ENCODE measurements at places on chromosomes 2 and 18.

- no peaks in the 10 kb centered on the region for H3K27me3 ChIP-seq
- no peak for DNase-seq
- H3K36me3 ChIP-seq: no peaks in the 10 kb centered on the region
- H3K27ac ChIP-seq: no peak overlapping the region
Observed at GRCh38 chr2:160068906-160069305, 6.5 kb upstream of the PLA2R1 start.

- no peak overlapping the region for H3K27ac ChIP-seq
- H3K27me3 ChIP-seq: no peaks in the 10 kb centered on the region
- H3K4me1 ChIP-seq: no peaks in the 10 kb centered on the region
- H3K4me3 ChIP-seq: no peak overlapping the region
- no peaks in the 10 kb centered on the region for H3K36me3 ChIP-seq
Observed at GRCh38 chr18:6639305-6639704, 90.2 kb upstream of the ARHGAP28 start.

- no peak overlapping the region for H3K27ac ChIP-seq
- no peak for DNase-seq
- no peaks in the 10 kb centered on the region for H3K36me3 ChIP-seq
- no peak overlapping the region for H3K4me3 ChIP-seq
- H3K27me3 ChIP-seq: no peaks in the 10 kb centered on the region
Observed at GRCh38 chr2:121993682-121994081, 238.2 kb downstream of the TSN start.

- H3K4me3 ChIP-seq: no peak overlapping the region
- no peaks in the 10 kb centered on the region for H3K36me3 ChIP-seq
- no peak overlapping the region for H3K27ac ChIP-seq
- H3K4me1 ChIP-seq: no peaks in the 10 kb centered on the region
- no peak for DNase-seq
- H3K27me3 ChIP-seq: no peaks in the 10 kb centered on the region
Observed at GRCh38 chr18:52937840-52938239, 597.8 kb downstream of the DCC start.

GRCh38 chr2:42793334-42794270 lies 1.2 kb upstream of the HAAO start:
- H3K27me3 ChIP-seq: peaks cover 14% of the 10 kb centered on the region
- peaks cover 51% of the 10 kb centered on the region for H3K4me1 ChIP-seq
- H3K36me3 ChIP-seq: no peaks in the 10 kb centered on the region
- H3K27ac ChIP-seq: peak overlapping the region; percentile 87
- no peak for DNase-seq
- peak overlapping the region; percentile 63 for H3K4me3 ChIP-seq

GRCh38 chr2:109117780-109118179 lies 11.2 kb upstream of the SH3RF3 start:
- H3K27ac ChIP-seq: no peak overlapping the region
- H3K4me1 ChIP-seq: no peaks in the 10 kb centered on the region
- H3K36me3 ChIP-seq: no peaks in the 10 kb centered on the region
- no peak overlapping the region for H3K4me3 ChIP-seq

DNA sequence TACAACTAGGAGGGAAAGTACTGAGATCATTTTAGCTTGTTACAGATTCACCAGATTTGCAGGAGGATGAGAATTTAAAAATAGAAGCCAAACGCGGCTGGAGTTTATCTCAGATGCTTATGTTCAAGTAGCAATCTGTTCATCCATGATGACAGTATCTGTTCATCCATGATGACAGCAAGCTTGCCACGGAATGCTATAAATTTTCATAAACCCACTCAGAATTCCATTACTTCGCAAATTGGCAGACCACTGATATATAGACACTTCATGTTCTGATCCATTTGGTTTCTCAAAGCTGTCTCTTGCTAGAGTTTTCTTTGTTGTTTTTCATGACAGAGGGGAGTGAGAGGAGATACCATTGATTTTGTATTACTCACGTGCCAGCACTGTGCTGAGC lies 84.2 kb downstream of the GAREM1 start:
- no peaks in the 10 kb centered on the region for H3K27me3 ChIP-seq
- H3K4me3 ChIP-seq: no peak overlapping the region
- peaks cover 17% of the 10 kb centered on the region for H3K4me1 ChIP-seq

GRCh38 chr2:8676921-8677645 lies 4.8 kb upstream of the ID2 start:
- peaks cover 54% of the 10 kb centered on the region for H3K4me1 ChIP-seq
- DNase-seq: no peak
- H3K27ac ChIP-seq: peak overlapping the region; percentile 98
- no peaks in the 10 kb centered on the region for H3K36me3 ChIP-seq

DNA sequence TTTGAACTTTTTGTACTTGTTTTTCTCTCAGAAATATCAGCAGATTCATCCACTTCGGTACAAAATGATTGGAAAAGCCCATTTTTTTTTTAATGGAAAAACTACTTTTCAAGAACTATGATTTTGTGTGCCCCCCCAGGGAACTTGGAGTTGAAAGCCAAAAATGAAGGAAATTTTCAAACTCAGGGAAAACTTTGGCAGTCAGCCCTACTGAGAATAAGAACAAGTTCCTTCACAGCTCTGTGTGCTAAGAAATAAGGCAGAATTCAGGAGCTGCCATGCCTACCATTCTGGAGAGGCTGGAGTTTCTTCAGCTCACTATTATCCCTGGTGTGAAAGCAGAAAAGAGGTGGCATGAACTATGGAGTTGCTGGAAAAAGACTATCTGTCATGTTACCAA lies 226.0 kb upstream of the SLC35G4 start:
- H3K4me1 ChIP-seq: no peaks in the 10 kb centered on the region
- H3K36me3 ChIP-seq: no peaks in the 10 kb centered on the region
- peak; percentile 28 for DNase-seq
- no peaks in the 10 kb centered on the region for H3K27me3 ChIP-seq
- no peak overlapping the region for H3K27ac ChIP-seq
- no peak overlapping the region for H3K4me3 ChIP-seq

GRCh38 chr2:213834331-213834730 lies 550.1 kb downstream of the SPAG16 start:
- H3K4me3 ChIP-seq: no peak overlapping the region
- no peak overlapping the region for H3K27ac ChIP-seq
- no peaks in the 10 kb centered on the region for H3K27me3 ChIP-seq
- DNase-seq: no peak
- no peaks in the 10 kb centered on the region for H3K4me1 ChIP-seq
- no peaks in the 10 kb centered on the region for H3K36me3 ChIP-seq

- no peaks in the 10 kb centered on the region for H3K27me3 ChIP-seq
- H3K4me3 ChIP-seq: no peak overlapping the region
- no peak for DNase-seq
- H3K36me3 ChIP-seq: no peaks in the 10 kb centered on the region
Observed at GRCh38 chr2:70005752-70006446, 44.5 kb upstream of the ASPRV1 start.

GRCh38 chr2:26903676-26904075 lies 55.7 kb downstream of the DPYSL5 start:
- peaks cover 12% of the 10 kb centered on the region for H3K27me3 ChIP-seq
- H3K4me3 ChIP-seq: no peak overlapping the region

DNA sequence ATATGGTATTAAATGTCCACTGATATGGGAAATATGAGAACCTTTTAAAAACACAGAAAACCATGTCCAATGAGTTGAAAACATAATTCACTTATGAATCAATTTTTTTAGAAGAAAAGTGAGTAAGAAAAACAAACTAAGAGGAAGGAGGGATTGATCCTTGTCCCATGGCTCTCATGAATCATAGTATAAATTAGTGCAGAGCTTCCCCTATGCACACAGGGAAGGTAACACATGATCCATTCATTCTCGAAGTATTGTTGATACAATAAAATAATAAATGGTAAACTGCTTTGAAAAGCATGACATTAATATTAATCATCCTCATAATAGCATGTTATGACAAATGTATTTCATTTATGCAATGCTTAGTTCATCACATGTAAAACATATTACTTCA lies 872.0 kb upstream of the CNTNAP5 start:
- H3K27ac ChIP-seq: no peak overlapping the region
- H3K4me1 ChIP-seq: no peaks in the 10 kb centered on the region
- DNase-seq: no peak
- H3K4me3 ChIP-seq: no peak overlapping the region
- H3K36me3 ChIP-seq: no peaks in the 10 kb centered on the region

- peaks cover 16% of the 10 kb centered on the region for H3K4me1 ChIP-seq
- no peak for DNase-seq
- H3K27ac ChIP-seq: no peak overlapping the region
Observed at GRCh38 chr18:32422201-32422600, 48.5 kb downstream of the GAREM1 start.

DNA sequence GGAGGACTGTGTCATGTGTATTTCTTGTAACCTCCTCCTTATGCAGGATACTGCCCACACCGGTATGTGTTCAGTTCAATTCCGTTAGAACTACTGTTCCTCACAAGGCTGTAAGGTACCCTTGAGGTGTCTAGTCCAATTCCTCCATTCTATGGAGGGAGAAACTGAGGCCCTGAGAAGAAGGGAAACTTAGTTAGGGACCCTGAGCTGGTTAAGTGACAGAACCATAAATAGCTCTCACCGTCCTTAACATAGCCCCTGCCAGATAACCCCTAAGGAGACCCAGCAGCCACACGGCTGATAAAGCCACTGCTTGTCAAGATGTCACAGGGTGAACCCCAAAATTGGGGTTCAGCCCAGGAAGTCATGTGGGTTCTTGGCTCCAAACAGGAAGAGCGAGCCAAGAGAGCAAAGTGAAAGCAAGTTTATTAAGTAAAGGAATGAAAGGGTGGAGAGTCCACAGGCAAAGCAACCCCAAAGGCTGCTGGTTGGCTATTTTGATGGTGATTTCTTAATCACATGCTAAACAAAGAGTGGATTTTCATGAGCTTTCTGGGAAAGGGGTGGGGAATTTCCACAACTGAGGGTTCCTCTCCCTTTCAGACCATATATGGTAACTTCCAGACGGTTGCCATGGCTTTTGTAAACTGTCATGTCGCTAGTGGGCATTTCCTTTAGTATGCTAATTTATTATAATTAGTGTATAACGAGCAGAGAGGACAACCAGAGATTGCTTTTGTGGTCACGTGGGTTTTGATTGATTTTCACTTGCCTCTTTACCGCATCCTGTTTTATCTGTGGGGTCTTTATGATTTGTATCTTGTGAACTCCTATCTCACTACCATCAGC lies 83.4 kb upstream of the RTN4 start:
- H3K4me1 ChIP-seq: peaks cover 53% of the 10 kb centered on the region
- no peaks in the 10 kb centered on the region for H3K36me3 ChIP-seq
- DNase-seq: peak; percentile 29
- peak overlapping the region; percentile 75 for H3K27ac ChIP-seq

DNA sequence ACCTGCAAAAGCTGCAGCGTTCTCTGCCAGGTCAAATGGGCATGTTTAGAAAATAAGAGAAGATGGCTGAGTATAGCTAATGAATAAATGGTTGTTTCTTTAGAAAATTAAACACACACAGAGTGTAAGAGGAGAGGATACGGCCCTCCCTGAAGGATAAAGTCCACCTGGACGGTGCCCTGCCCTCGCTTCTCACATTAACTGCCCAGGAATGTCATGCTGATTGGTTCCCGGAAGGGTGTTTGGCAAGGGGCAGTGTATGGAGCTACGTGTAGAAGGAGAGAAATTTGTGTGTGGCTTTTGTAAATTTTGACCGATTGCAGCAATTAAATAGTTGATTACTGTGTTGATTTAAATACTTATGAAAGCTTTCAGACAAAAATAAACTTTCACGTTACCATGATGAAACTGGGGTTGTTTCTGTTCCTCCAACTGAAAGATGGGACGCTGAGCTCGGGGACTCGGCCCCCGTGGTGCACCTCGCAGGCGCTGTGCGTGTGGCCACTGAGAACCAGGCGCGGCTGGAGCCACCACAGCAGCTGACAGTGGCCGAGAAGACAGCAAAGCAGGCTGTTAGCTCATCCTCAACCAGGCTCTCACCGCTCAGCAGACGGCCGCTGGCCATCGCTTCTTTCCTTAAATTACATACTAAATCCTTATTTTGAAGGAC lies 22.7 kb downstream of the MPPE1 start:
- H3K4me1 ChIP-seq: no peaks in the 10 kb centered on the region
- DNase-seq: peak; percentile 52
- no peaks in the 10 kb centered on the region for H3K27me3 ChIP-seq
- H3K36me3 ChIP-seq: peaks cover 82% of the 10 kb centered on the region
- no peak overlapping the region for H3K27ac ChIP-seq

GRCh38 chr2:57093020-57093419 lies 909.2 kb downstream of the CCDC85A start:
- no peaks in the 10 kb centered on the region for H3K4me1 ChIP-seq
- DNase-seq: no peak
- H3K27ac ChIP-seq: no peak overlapping the region
- no peak overlapping the region for H3K4me3 ChIP-seq

GRCh38 chr18:80157708-80158343 lies 48.8 kb downstream of the ADNP2 start:
- H3K36me3 ChIP-seq: peaks cover 9% of the 10 kb centered on the region
- peaks cover 12% of the 10 kb centered on the region for H3K27me3 ChIP-seq
- H3K4me3 ChIP-seq: no peak overlapping the region
- no peak overlapping the region for H3K27ac ChIP-seq
- peak; percentile 90 for DNase-seq

GRCh38 chr2:129263939-129264338 lies 715.5 kb upstream of the RAB6C start:
- H3K4me3 ChIP-seq: no peak overlapping the region
- no peaks in the 10 kb centered on the region for H3K27me3 ChIP-seq
- H3K27ac ChIP-seq: no peak overlapping the region
- DNase-seq: no peak

GRCh38 chr2:10785260-10785659 lies 27.3 kb downstream of the PDIA6 start:
- no peaks in the 10 kb centered on the region for H3K4me1 ChIP-seq
- H3K27ac ChIP-seq: no peak overlapping the region
- no peaks in the 10 kb centered on the region for H3K27me3 ChIP-seq

- DNase-seq: no peak
- no peaks in the 10 kb centered on the region for H3K4me1 ChIP-seq
- no peak overlapping the region for H3K4me3 ChIP-seq
- no peaks in the 10 kb centered on the region for H3K27me3 ChIP-seq
- no peaks in the 10 kb centered on the region for H3K36me3 ChIP-seq
- H3K27ac ChIP-seq: no peak overlapping the region
Observed at GRCh38 chr2:53569957-53570727, 197.5 kb upstream of the CHAC2 start.

- no peaks in the 10 kb centered on the region for H3K27me3 ChIP-seq
- no peak overlapping the region for H3K4me3 ChIP-seq
- DNase-seq: no peak
- H3K4me1 ChIP-seq: no peaks in the 10 kb centered on the region
- H3K27ac ChIP-seq: no peak overlapping the region
Observed at GRCh38 chr18:78934551-78935225, 44.9 kb upstream of the SALL3 start.

GRCh38 chr2:189116087-189116486 lies 63.5 kb downstream of the COL5A2 start:
- H3K4me1 ChIP-seq: peaks cover 5% of the 10 kb centered on the region
- H3K36me3 ChIP-seq: no peaks in the 10 kb centered on the region
- H3K27me3 ChIP-seq: no peaks in the 10 kb centered on the region
- no peak overlapping the region for H3K4me3 ChIP-seq
- no peak for DNase-seq

GRCh38 chr2:210454336-210454735 lies 22.2 kb downstream of the LANCL1 start:
- no peak for DNase-seq
- H3K4me3 ChIP-seq: no peak overlapping the region
- H3K27me3 ChIP-seq: no peaks in the 10 kb centered on the region
- H3K4me1 ChIP-seq: no peaks in the 10 kb centered on the region
- peaks cover 80% of the 10 kb centered on the region for H3K36me3 ChIP-seq

- no peaks in the 10 kb centered on the region for H3K4me1 ChIP-seq
- H3K36me3 ChIP-seq: no peaks in the 10 kb centered on the region
- no peaks in the 10 kb centered on the region for H3K27me3 ChIP-seq
- H3K4me3 ChIP-seq: no peak overlapping the region
- no peak overlapping the region for H3K27ac ChIP-seq
- no peak for DNase-seq
Observed at GRCh38 chr2:104888489-104889258, 34.8 kb downstream of the POU3F3 start.

All from stomach (tissue), 19 donors.